Type B pancreatic cell (in vitro differentiated cells): ENCODE measurements at places on chromosomes 1 and 21. TPM values are rescaled to one million over a fixed set of nuclear protein-coding genes. Genes with fewer than 3 reads are reported as not detected.

Gene ZNF593OS
- total RNA-seq: not detected in 2 replicates

Gene OXCT2
- total RNA-seq: 0.21 and 0.65 TPM in 2 replicates

DNA sequence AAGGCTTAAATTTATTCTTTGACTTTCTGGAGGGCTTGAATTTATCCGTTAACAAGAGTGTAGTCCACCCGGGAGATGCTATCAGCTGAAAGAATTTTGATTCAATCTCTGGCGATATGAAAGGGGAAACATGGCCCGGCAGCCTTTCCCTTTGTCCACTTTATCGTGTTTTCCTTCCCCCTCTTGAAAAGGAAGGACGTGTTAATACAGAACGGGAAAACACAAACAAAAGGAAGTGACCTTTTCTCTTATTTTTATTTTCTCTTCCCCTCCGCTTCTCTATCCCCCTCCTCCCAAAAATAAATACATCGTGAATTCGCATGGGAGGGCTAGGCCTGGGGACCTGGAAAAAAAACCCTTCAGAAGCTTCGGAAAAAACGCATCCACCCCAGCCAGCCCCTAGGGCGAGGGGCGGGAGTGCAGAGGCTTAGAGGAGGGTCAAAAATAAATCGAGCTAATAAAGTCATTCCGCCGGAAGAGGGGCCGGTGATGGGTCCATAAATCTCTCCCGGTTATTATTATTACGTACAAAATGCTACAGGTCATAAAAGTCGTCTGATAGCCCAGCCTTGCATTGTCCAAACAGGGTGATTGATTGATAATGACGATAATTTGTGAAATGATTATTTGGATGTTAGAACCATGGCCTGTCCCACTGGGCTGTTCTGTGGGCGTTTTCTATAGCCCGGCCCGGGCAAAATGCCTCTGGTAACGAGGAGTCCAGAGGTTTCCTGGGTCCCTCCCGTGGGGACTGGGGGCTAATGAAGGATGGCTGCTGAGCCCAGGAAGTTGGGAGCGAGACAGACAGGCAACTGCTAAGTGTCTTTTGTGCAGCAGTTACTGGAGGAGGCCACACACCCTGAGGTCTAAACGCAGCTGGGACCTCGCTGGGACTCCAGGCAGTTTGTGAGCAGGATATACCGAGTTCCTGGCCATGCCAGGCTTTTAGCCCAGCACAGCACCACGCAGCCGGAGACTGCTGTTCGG is 179.4 kb downstream of the PRDM16 start:
- no peak for DNase-seq

GRCh38 chr21:41761211-41761933 is 5.5 kb downstream of the RIPK4 start:
- DNase-seq: no peak

DNA sequence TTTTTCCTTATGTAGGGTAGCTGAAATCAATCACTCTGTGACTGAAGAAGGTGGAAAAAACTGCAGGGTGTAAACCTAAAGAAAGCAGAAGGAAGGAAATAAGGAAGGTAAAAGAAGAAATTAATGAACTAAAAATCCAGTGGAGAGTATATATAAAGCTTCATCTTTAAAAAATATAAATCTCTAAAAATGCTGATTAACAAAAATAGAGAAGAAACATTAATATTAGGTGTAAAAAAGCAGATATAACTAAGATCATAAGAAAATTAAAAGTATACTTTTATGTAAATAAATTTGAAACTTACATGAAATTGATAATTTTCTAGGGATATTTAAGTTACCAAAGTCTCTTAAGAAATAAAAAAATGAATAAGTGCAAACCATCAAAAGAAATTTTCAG is 159.8 kb downstream of the GALNT2 start:
- DNase-seq: no peak

GRCh38 chr1:244112636-244113035 is 61.6 kb downstream of the ZBTB18 start:
- no peak for DNase-seq

GRCh38 chr1:226887006-226887405 is 16.6 kb downstream of the PSEN2 start:
- DNase-seq: no peak

- DNase-seq: no peak
These were observed 80.8 kb downstream of the PGBD5 start for GRCh38 chr1:230345139-230345885.

GRCh38 chr1:1004780-1005697 is 5.1 kb upstream of the HES4 start:
- no peak for DNase-seq

DNA sequence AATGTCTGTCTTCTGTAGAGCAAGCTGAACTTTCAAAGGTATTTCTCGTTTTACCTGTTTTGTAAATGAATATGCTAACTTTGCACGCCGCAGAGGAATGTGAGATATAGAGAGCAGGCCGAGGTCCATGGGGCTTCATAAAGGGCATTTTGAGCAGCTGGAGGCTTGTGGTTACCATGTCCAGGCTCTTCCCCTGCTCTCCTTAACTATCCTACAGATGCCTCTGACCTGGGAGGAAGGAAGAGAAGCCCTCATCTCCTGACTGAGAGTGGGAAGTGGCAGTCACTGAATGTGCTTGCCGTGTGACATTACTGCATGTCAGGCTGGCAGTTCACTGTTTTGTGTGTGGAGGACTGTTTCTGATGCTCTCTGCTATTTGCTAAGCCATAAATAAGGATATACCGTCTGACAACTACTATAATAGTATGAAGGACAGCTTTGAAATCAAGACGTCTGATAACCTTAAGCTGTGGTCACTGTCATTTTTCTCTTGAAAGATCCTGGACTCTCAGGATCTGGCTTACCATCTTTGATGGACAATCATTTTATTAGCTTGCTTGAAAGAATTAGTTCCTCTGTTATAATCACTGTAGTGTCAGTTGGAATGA is 92.2 kb downstream of the DYRK1A start:
- no peak for DNase-seq

GRCh38 chr1:60274422-60275290 is 201.1 kb upstream of the C1orf87 start:
- DNase-seq: no peak
